ENCODE measurements at places on chromosomes 12 and 14. TPM values are rescaled to one million over a fixed set of nuclear protein-coding genes. Genes with fewer than 3 reads are reported as not detected.
A peak's percentile ranks its signal among the peaks of the same experiment; 100 is the strongest.

GRCh38 chr12:5188472-5188871, 144.8 kb downstream of the KCNA5 start:
- H3K4me3 ChIP-seq = no peak overlapping the region
- peaks cover 2% of the 10 kb centered on the region for H3K27me3 ChIP-seq
- H3K4me1 ChIP-seq = no peaks in the 10 kb centered on the region
- H3K27ac ChIP-seq = no peak overlapping the region

DNA sequence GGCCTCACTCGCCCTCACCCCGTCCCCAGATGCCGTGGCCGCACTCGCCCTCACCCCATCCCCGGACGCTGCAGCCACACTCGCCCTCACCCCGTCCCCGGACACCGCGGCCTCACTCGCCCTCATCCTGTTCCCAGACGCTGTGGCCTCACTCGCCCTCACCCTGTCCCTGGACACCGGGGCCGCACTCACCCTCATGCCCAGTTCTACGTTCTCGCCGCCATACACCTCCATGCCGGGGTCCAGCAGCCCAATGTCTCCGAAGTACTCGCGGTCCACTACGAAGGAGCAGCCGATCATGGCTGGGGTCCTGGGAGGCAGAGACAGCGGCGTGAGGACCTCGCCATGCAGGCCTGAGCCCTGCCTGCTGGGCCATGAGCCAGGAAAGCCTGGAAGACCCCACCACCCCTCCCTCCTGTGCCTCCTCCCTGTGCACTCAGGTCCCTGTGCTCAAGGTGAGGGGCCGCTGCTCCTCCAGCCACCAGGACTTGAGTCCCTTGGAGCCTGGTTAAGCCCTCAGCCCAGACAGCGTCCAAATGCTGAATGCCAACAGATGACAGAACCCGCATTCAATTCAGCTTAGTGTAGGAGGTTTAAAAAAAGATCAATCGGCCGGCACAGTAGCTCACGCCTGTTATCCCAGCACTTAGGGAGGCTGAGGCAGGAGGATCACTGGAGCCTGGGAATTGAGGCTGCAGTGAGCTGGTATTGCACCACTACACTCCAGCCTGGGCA, 81.5 kb downstream of the GALNT9 start:
- DNase-seq = no peak
- H3K27me3 ChIP-seq = peaks cover 4% of the 10 kb centered on the region
- H3K27ac ChIP-seq = no peak overlapping the region
- no peaks in the 10 kb centered on the region for H3K36me3 ChIP-seq
- no peak overlapping the region for H3K4me3 ChIP-seq

LTBP2 gene
- total RNA-seq = 0.06 TPM

GRCh38 chr12:79900199-79900598, 34.7 kb downstream of the PPP1R12A start:
- no peak for DNase-seq
- no peaks in the 10 kb centered on the region for H3K27me3 ChIP-seq
- H3K27ac ChIP-seq = no peak overlapping the region
- peaks cover 14% of the 10 kb centered on the region for H3K36me3 ChIP-seq

- no peaks in the 10 kb centered on the region for H3K27me3 ChIP-seq
- peaks cover 28% of the 10 kb centered on the region for H3K4me1 ChIP-seq
- H3K4me3 ChIP-seq = no peak overlapping the region
These were observed 86.3 kb upstream of the NID2 start for GRCh38 chr14:52154992-52155650.

GRCh38 chr12:108144080-108144479, 15.0 kb downstream of the WSCD2 start:
- H3K36me3 ChIP-seq = no peaks in the 10 kb centered on the region
- no peak overlapping the region for H3K27ac ChIP-seq
- H3K4me3 ChIP-seq = no peak overlapping the region
- H3K27me3 ChIP-seq = peaks cover 10% of the 10 kb centered on the region
- DNase-seq = no peak

ALX1 gene
- total RNA-seq = not detected

- no peak overlapping the region for H3K4me3 ChIP-seq
- H3K27me3 ChIP-seq = peaks cover 4% of the 10 kb centered on the region
- no peak for DNase-seq
- no peaks in the 10 kb centered on the region for H3K4me1 ChIP-seq
- H3K27ac ChIP-seq = no peak overlapping the region
These were observed 2.8 kb upstream of the TSPAN8 start for GRCh38 chr12:71160585-71160984.

PABPN1 gene
- 280 TPM for total RNA-seq

GRCh38 chr12:56362130-56363059, at the start of gene APOF:
Gene APOF (minus strand): TSS chr12:56362857. CDS start chr12:56362745, 112 bp downstream.
- no peak for DNase-seq
- no peaks in the 10 kb centered on the region for H3K36me3 ChIP-seq
- H3K4me1 ChIP-seq = peaks cover 19% of the 10 kb centered on the region
- H3K4me3 ChIP-seq = peak within 1 kb of the TSS; percentile 94
- no peaks in the 10 kb centered on the region for H3K27me3 ChIP-seq

DNA sequence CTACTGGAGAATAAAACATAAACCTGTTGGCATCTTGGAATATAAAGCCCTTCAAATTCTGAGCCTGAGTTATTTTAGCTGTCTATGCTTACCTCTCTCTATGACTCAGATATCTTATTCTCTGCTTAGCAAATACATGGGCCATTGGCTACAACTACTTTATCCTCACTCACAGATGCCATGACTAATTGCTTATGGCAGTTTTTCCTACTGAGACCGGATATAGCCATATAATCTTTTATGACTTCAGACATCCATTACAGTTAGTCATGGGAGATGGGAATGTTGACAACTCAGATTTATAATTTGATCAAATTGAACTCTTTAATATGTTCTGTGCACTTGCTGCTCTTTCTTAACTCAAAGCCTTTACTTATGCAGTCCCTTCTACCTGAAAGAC, 502.4 kb upstream of the ATP2B1 start:
- H3K27me3 ChIP-seq = no peaks in the 10 kb centered on the region
- peaks cover 1% of the 10 kb centered on the region for H3K36me3 ChIP-seq

DNA sequence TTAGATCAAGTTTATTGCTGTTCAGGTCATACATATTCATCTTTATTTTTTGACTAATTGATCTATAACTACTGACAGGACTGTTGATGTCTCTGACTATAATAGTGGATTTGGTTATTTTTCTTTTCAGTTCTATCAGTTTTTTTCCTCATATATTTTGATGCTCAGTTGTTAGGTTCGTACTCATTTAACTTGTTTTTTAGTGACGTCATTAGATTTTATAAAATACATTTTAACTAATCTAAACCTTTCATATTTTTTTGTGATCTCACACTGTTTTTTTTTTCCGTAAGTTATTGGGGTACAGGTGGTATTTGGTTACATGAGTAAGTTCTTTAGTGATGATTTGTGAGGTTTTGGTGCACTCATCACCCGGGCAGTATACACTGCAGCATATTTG, 841.2 kb upstream of the FBXO33 start:
- H3K4me3 ChIP-seq = no peak overlapping the region
- H3K4me1 ChIP-seq = no peaks in the 10 kb centered on the region
- no peaks in the 10 kb centered on the region for H3K36me3 ChIP-seq
- H3K27ac ChIP-seq = no peak overlapping the region
- DNase-seq = no peak

DNA sequence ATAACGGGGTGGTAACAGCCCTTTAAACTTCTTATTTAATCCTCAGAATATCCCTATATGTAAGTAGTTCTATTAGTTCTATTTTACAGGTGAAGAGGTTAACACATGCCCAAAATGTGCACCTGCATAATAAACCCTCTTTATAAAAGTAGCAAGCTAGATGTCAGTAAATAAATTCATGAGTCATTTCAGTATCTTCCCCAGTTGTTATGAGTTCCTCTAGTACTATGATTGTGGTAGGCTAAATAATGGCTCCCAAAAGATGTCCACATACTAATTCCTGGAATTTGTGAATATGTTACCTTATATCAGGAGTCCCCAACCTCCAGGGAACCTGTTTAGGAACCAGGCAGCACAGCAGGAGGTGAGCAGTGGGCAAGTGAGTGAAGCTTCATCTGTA, 106.5 kb downstream of the TMTC3 start:
- no peak overlapping the region for H3K4me3 ChIP-seq
- no peak for DNase-seq
- no peak overlapping the region for H3K27ac ChIP-seq

BCL2L2 gene
- 1.8 TPM for total RNA-seq

IKZF4 gene
- total RNA-seq = 22.5 TPM

DNA sequence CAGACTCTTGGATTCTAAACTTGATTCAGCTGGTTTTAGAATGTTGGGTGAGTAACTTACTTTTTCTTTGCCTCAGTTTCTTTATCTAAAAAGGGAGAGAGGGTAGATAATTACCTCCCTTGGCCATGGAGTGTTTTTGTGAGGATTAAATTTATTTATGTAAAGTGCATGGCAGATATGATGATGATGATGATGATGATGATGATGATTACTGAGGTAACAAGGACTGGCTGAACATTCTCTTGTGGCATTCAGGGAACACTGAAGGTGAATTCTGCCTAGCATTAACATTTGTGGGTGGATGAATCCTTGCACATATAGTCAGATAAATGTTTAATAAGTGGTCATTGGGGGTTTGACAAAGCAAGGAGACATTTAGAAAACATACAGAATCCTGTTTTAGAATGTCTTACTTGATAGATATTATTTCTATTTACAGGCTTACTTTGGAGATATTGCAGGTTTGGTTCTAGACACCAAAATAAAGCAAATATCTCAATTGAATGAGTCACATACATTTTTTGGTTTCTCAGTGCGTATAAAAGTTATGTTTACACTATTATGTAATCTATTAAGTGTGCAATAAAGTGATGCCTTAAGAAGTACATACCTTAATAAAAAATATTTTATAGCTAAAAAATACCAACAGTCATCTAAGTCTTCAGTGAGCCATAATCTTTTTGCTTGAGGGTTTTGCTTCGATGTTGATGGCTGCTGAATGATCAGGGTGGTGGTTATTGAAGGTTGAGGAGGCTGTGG, 123.2 kb downstream of the SNAPC1 start:
- no peak overlapping the region for H3K4me3 ChIP-seq
- peaks cover 13% of the 10 kb centered on the region for H3K4me1 ChIP-seq
- H3K27ac ChIP-seq = no peak overlapping the region
- no peak for DNase-seq

DNA sequence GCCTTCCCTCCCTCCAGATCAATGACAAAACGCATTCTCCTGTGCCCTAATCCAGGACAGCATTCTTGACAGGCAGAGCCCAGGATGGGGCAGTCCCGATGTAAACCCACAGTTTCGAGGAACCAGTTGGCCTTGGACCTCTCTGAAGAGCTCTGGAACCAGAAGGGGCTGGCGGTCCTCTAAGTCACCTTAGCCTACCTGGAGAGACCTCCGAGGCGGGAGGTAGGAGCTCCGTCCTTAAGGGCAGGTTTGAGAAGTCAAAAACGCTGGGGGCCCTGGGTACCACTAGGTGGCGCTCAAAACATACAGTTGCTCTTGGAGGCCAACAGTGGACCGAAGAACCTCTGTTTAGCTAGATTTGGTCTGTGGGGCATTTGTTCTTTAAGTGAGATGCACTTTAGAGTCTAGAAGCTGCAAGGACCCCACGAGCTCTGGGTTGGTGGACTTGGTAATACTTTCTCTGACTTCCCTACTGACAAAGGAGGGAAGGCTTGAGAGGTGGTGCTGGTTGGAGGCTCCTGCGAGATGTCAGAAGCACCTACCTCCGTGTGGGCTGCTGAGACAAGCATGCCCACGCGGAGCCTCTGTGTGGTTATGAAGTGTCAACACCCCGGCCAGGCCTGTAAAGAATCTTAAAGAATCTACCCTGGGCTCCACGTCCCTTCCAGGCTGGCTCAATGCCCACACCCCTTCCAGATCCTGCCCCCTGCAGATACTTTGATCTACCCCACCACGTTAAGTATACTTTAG, 74.8 kb upstream of the CHST11 start:
- H3K36me3 ChIP-seq = no peaks in the 10 kb centered on the region
- peaks cover 5% of the 10 kb centered on the region for H3K4me1 ChIP-seq
- H3K4me3 ChIP-seq = no peak overlapping the region
- no peak overlapping the region for H3K27ac ChIP-seq

TAS2R43 gene
- 0.29 TPM for total RNA-seq

DNA sequence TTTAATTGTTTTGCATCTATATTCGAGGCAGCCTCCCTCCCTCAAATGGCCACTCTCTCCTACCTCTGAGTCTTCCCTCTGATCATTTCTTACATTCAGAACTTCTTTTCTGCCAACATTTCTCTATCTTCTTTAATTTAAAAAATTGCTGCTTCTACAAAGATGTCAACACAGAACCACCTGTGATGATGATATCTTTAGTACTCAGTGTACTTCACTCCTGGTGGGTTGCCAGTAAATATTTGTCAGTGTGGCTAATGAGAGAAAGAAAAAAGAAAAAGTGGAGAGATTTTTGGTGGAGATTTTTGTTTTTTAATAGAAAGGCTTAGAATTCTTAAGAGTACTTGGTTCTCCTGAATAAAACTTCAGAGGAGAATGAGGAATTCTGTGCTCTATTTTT, 8.1 kb downstream of the RIC8B start:
- H3K4me3 ChIP-seq = no peak overlapping the region
- H3K4me1 ChIP-seq = peaks cover 14% of the 10 kb centered on the region
- DNase-seq = no peak
- H3K27ac ChIP-seq = no peak overlapping the region
- H3K36me3 ChIP-seq = peaks cover 20% of the 10 kb centered on the region

C12orf54 gene
- not detected for total RNA-seq

GRCh38 chr12:32548691-32549281, 130.3 kb upstream of the DNM1L start:
- DNase-seq = no peak
- H3K27ac ChIP-seq = no peak overlapping the region
- no peak overlapping the region for H3K4me3 ChIP-seq
- H3K36me3 ChIP-seq = no peaks in the 10 kb centered on the region
- no peaks in the 10 kb centered on the region for H3K27me3 ChIP-seq
- no peaks in the 10 kb centered on the region for H3K4me1 ChIP-seq

ADIPOR2 gene
- 62.9 TPM for total RNA-seq

DDHD1 gene
- total RNA-seq = 29.2 TPM

GRCh38 chr12:123942911-123943648, 29.6 kb downstream of the CCDC92 start:
- H3K4me1 ChIP-seq = peaks cover 10% of the 10 kb centered on the region
- H3K4me3 ChIP-seq = no peak overlapping the region
- no peak for DNase-seq
- H3K27ac ChIP-seq = no peak overlapping the region
- no peaks in the 10 kb centered on the region for H3K27me3 ChIP-seq
- peaks cover 14% of the 10 kb centered on the region for H3K36me3 ChIP-seq

DNA sequence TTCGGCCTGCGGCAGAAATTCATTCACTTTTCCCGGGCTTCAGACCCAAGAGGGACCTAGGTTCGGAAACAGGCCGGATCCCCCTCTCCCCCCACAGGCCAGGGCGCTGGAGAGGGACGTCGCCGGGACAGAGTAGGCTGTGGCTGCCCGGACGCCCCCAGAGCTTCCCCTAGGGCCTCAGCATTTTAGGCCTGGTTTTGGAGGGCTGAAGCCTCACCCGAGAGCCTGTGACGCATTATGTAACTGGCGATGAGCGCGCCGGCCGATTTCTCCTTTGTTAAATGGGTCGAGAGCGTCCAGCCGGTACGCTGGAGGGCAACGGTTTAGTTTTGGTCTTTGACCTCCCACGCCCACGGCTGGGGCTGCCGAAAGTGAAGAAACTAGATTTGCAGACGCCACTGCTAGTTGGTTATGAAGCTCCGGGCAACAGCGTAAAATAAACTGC, 657 bp downstream of the PEBP1 start:
- peak; percentile 44 for DNase-seq
- peaks cover 36% of the 10 kb centered on the region for H3K36me3 ChIP-seq
- no peaks in the 10 kb centered on the region for H3K27me3 ChIP-seq
- peak overlapping the region; percentile 74 for H3K27ac ChIP-seq
- H3K4me3 ChIP-seq = peak overlapping the region; percentile 97

SYCP3 gene
- 0.21 TPM for total RNA-seq

- no peak overlapping the region for H3K4me3 ChIP-seq
- DNase-seq = no peak
- no peak overlapping the region for H3K27ac ChIP-seq
- H3K27me3 ChIP-seq = no peaks in the 10 kb centered on the region
These were observed 103.4 kb upstream of the RMST start for GRCh38 chr12:97359021-97359690.

OLR1 gene
- not detected for total RNA-seq

All from activated naive CD8-positive, alpha-beta T cell treated with anti-CD3 and anti-CD28 coated beads for 36 hours (primary cell).